ENCODE measurements at places on chromosomes 5 and 9. TPM values are rescaled to one million over a fixed set of nuclear protein-coding genes. Genes with fewer than 3 reads are reported as not detected.
A peak's percentile ranks its signal among the peaks of the same experiment; 100 is the strongest.

The HAPLN1 gene
- total RNA-seq: not detected

The LCN6 gene
- not detected for total RNA-seq

The GGTA1 gene
- not detected for total RNA-seq

The CTXN3 gene
- total RNA-seq: not detected

The PTGR1 gene
- 1.0 TPM for total RNA-seq

GRCh38 chr5:107424491-107424890, 246.2 kb downstream of the EFNA5 start:
- no peak overlapping the region for H3K4me3 ChIP-seq
- no peak overlapping the region for H3K27ac ChIP-seq
- H3K36me3 ChIP-seq: no peaks in the 10 kb centered on the region

DNA sequence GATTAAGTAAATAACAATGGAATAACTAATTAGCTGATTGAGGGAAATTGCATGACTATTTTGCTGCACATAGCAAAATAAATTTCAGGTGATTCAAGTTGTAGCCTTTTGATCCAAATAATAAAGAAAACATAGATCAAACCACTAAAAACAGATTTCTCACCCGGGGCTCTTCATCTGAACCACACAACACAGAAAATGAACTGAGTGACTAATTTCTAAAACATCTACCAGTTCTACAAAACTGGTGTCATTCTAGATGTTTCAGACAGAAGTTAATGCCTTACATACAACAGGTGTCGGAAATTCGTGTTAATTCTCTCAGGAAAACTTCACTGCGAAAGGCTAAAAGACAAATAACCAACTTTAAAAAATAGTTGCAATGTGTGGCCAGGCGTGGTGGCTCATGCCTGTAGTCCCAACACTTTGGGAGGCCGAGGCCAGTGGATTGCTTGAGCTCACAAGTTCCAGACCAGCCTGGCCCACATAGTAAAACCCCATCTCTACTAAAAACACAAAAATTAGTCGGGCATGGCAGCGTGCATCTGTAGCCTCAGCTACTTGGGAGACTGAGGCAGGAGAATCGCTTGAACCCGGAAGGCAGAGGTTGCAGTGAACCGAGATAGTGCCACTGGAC, 6.9 kb downstream of the PROP1 start:
- H3K4me3 ChIP-seq: no peak overlapping the region
- no peaks in the 10 kb centered on the region for H3K4me1 ChIP-seq
- no peaks in the 10 kb centered on the region for H3K36me3 ChIP-seq

- H3K36me3 ChIP-seq: no peaks in the 10 kb centered on the region
- no peak overlapping the region for H3K4me3 ChIP-seq
- no peaks in the 10 kb centered on the region for H3K4me1 ChIP-seq
- peaks cover 9% of the 10 kb centered on the region for H3K27me3 ChIP-seq
- H3K27ac ChIP-seq: no peak overlapping the region
Measured at GRCh38 chr9:110187126-110187525, 20.8 kb downstream of the C9orf152 start.

GRCh38 chr5:32504989-32505596, 60.6 kb upstream of the ZFR start:
- H3K4me3 ChIP-seq: no peak overlapping the region
- no peak overlapping the region for H3K27ac ChIP-seq
- no peak for DNase-seq
- peaks cover 20% of the 10 kb centered on the region for H3K27me3 ChIP-seq

DNA sequence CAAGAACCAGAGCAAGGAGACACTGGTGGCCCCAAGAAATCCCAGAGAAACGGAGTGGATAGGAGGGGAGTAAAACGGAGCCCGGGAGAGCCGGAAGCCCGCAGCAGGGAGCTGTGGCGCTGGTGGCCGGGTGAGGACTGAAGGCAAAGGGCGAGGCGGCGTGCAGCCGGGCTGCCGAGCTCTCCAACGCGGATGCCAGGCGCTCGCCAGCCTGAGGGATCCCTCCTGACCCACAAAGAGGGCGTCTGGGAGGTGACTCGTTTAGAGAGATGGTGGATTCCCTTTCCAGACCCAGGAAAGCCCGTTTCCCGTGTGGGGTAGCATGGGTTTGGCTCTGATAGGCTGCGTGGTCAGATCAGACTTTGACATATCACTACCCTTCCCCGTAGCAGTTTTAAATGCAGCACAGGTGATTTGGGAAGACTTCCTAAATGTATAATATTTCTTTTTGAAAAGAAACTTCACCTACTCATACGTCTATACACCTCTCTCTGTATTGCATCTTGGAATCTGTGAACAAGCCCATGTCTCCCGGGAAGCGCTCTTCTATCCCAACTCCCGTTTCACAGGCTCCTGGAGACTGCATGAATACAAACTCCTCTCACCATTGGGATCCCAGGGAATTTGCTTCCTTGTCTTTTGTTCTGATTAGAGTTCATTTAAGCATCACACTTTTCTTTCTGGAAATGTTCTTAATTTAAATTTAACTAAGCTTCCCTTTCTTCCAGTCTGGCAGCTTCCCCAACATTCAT, 158.1 kb downstream of the C9orf152 start:
- H3K36me3 ChIP-seq: peaks cover 10% of the 10 kb centered on the region
- peak overlapping the region; percentile 85 for H3K27ac ChIP-seq
- peak; percentile 40 for DNase-seq
- peak overlapping the region; percentile 87 for H3K4me3 ChIP-seq
- H3K4me1 ChIP-seq: peaks cover 36% of the 10 kb centered on the region

DNA sequence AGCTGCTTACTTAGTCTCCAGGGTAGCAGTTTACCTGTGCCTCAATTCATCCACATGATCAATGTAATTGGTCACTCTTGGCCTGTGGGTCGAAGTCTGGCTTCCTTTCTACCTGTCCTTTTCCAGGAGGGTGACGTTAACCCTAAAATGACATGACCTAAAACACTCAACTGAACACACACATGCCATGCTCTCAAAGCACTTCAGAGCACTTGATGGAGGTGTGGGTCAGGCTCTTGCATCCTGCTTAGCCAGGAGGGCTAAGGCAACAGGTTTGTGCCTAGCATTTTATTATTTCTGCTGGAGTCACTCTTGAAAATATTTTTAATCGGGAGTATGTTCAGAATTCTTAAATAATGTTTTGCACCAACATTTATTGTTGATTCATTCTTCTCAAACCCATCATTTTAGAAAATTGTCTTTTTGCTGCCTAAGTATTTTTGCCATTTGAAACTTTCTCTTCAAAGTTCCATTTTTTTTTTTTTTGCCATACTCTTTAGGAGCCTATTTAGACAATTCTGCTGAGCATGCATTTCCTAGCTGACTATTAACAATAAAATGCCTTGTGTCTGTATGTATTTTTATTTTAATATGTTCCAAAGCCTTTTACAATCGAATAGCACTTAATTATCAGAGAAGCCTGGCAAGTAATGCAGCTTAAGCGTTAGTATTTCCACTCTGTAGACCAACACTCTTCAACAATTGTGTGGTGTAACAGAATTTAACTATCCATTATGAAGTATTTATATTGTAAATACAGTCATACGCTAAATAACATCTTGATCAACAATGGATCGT, 59.1 kb downstream of the ATP10B start:
- H3K36me3 ChIP-seq: no peaks in the 10 kb centered on the region
- DNase-seq: no peak
- H3K4me3 ChIP-seq: no peak overlapping the region
- no peak overlapping the region for H3K27ac ChIP-seq

GRCh38 chr9:113787871-113788270, 88.2 kb upstream of the ZNF618 start:
- DNase-seq: no peak
- H3K27me3 ChIP-seq: no peaks in the 10 kb centered on the region
- no peak overlapping the region for H3K27ac ChIP-seq
- H3K4me3 ChIP-seq: no peak overlapping the region

DNA sequence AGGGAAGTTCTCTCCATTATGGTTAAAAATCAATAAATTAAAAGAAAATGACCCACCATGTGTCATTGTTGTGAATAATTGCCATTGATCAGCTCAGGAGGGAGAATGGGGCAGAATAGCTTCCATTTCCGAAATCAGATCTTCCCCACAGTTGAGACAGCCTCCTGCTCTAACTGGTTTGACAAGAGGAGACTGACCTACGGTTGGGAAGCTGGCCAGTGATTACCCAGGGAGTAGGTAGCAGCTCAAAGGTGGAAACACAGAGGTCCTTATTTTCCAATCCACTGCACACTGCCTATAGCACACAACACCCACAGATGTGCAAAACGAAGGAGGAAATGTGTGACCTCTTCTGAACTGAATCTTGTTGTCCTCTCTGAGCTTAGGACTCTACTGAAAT, 69.0 kb upstream of the DAPK1 start:
- H3K27ac ChIP-seq: no peak overlapping the region
- no peaks in the 10 kb centered on the region for H3K27me3 ChIP-seq
- no peaks in the 10 kb centered on the region for H3K4me1 ChIP-seq
- no peak for DNase-seq
- H3K36me3 ChIP-seq: no peaks in the 10 kb centered on the region
- no peak overlapping the region for H3K4me3 ChIP-seq

DNA sequence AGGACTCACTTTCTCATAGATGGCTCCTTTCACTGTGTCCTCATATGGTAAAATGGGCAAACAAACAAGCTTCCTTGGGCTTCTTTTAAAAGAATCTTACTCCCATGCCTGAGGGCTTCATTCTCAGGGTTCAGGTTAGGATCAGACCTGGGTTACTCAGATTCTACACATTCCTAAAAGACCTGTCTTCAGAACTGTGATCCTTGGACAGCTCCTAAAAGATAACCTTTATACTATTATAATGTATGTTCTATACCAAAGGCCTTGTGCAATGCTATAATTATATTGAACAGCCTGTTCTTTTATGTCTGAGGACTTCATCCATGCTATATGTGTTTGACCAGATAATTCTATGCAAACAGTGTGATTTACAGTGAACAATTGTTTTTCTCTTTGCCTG, 264.4 kb upstream of the CDH10 start:
- no peaks in the 10 kb centered on the region for H3K27me3 ChIP-seq
- no peaks in the 10 kb centered on the region for H3K4me1 ChIP-seq
- no peak overlapping the region for H3K4me3 ChIP-seq
- no peaks in the 10 kb centered on the region for H3K36me3 ChIP-seq
- no peak for DNase-seq

DNA sequence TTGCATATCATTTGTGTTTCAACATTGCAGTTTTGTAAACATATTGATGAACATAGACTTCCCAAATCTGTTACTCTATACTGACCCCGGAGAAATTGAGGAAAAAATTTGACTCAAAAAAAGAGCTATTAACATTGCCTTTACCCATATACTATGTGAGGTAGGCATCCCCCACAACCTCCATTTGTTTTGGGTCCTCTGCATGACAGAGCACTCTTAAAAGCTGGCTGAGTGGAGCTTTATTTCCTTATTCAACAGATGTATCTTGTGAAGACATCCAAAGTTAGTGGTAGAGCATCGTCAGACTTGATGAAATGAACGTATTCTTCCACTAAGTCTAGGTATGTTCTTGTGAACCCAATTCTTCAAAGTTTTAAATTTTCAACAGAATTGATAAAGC, 310.5 kb downstream of the CDH9 start:
- no peaks in the 10 kb centered on the region for H3K4me1 ChIP-seq
- H3K27me3 ChIP-seq: no peaks in the 10 kb centered on the region
- no peaks in the 10 kb centered on the region for H3K36me3 ChIP-seq

- no peaks in the 10 kb centered on the region for H3K4me1 ChIP-seq
- H3K4me3 ChIP-seq: no peak overlapping the region
- DNase-seq: no peak
- H3K27ac ChIP-seq: no peak overlapping the region
- no peaks in the 10 kb centered on the region for H3K27me3 ChIP-seq
- H3K36me3 ChIP-seq: no peaks in the 10 kb centered on the region
Measured at GRCh38 chr9:31799953-31800609, 584.4 kb upstream of the ACO1 start.

DNA sequence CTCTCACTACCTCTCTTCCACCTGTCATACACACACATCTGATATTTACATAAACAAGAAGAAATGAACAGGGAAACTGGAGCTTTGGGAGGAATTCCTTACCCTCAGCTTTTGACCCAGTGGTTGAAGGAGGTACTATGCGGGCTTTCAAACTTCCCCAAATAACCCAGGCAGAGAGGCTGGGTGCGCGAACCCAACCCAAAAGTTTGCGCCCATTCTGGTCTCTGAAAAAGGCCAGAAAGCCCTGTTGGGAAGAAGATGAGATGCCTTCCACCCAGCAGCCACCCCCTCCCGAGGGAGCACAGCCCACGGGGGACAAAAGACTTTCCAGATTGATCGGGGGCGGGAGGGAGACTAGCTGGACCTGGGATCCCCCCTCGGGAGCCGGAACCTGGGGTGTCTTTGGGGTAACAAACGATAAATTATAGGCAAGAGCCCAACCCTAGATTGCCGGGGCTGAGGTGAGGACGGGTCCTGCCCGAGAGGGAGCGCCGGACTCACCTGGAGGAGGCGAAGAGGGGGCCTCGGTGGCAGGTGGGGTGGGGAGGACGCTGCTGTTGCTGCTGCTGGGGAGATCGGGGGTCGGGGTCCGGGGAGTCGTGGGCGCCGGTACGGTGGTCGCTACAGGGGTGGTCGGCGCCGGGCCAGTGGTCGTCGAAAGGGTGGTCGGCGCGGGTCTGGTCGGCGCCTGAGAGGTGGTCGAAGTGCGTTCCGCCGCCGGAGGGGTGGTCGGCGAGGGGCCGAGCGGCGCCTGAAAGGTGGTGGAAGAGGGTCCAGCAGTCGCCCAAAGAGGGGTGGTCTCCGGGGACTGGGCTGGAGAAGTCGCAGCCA, 798 bp downstream of the MEGF9 start:
- H3K36me3 ChIP-seq: no peaks in the 10 kb centered on the region
- no peak for DNase-seq
- peak overlapping the region; percentile 80 for H3K4me3 ChIP-seq
- peak overlapping the region; percentile 55 for H3K27ac ChIP-seq
- no peaks in the 10 kb centered on the region for H3K27me3 ChIP-seq
- peaks cover 37% of the 10 kb centered on the region for H3K4me1 ChIP-seq

DNA sequence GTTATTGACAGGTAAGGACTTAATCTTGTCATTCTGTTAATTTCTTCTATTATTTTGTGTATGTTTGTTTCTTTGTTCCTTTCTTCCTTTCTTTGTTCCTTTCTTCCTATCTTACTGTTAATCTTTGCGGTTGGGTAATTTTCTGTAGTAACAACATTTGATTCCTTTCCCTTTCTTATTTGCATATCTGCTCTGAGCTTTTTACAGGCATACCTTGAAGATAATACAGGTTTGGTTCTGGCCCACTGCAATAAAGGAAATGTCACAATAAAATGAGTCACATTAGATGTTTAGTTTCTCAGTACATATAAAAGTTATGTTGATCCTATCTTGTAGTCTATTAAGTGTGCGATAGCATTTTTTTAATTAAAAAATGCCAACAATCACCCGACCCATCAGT, 440.7 kb downstream of the NFIB start:
- no peaks in the 10 kb centered on the region for H3K4me1 ChIP-seq
- H3K27ac ChIP-seq: no peak overlapping the region
- H3K36me3 ChIP-seq: no peaks in the 10 kb centered on the region
- DNase-seq: no peak
- H3K4me3 ChIP-seq: no peak overlapping the region

DNA sequence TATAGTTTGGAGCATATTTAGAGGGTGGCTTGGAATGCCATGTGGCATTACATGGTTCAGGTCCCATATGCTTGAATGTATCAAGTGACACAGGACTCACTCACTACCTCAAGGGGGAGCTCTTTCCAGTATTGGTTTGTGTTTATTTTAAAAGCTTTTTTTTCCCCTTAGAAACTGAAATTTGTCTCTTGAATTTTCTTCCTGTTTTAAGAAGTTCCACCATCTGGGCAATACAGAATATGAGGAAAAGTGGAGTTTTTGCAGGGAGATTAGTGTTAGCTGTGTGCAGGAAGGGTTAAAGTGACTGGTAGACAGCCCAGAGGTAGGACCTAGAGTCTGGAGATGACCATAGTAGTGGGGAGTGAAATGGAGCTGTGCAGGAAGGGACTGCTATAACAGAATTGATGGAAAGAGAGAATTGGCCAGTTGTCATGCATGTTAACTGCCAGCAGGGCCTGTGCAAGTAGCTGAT, 36.6 kb downstream of the CTNNA1 start:
- peaks cover 1% of the 10 kb centered on the region for H3K36me3 ChIP-seq
- peaks cover 16% of the 10 kb centered on the region for H3K4me1 ChIP-seq
- no peaks in the 10 kb centered on the region for H3K27me3 ChIP-seq
- no peak overlapping the region for H3K27ac ChIP-seq

All from activated CD8-positive, alpha-beta memory T cell treated with anti-CD3 and anti-CD28 coated beads, Interleukin-2, amount 10 ng/mL, durations not matched to agents 7 days and 5 days (primary cell).